Activated CD8-positive, alpha-beta T cell treated with anti-CD3 and anti-CD28 coated beads for 36 hours (primary cell): ENCODE measurements at places on chromosomes 12 and 14.

GRCh38 chr14:38391334-38391733, 135.4 kb upstream of the CLEC14A start:
- DNase-seq, result no peak

- no peak for DNase-seq
Observed at GRCh38 chr14:70780396-70781075, 28.8 kb downstream of the MAP3K9 start.

DNA sequence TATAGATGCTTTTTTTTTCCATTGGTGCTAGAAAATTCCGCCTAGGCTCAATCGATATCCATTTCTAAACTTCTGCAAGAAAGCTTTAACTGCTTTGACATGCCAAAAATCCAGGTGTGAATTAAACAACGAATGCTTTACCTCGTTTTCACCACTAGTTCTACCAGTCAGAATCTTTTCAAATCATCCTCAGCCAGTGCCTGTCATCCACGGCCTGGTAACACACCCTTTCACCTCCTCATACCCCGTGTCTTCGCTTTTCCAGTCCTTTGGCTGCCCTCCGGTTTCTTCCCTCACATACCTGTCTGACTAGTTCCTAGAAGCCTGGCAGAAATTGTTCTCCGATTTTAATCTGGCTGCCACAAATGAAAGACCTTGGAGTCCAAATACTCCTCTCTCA, 1.4 kb upstream of the PHC1 start:
- peak; percentile 12 for DNase-seq

- peak; percentile 64 for DNase-seq
Observed at GRCh38 chr14:60220084-60220483, 28.9 kb upstream of the PPM1A start.
